H9 (cell line): ENCODE measurements at places on chromosomes 4 and X.

GRCh38 chrX:11427453-11428071 is 134.3 kb downstream of the AMELX start:
- peaks cover 6% of the 10 kb centered on the region; the same call in 2 of the 3 replicates for H3K36me3 ChIP-seq
- H3K27me3 ChIP-seq, result peaks cover 10% of the 10 kb centered on the region; the same call in 1 of the 2 replicates
- no peak overlapping the region for H3K27ac ChIP-seq
- peak overlapping the region; percentile 52 for H3K4me3 ChIP-seq
- H3K4me1 ChIP-seq, result no peaks in the 10 kb centered on the region
- DNase-seq, result peak; percentile 52

DNA sequence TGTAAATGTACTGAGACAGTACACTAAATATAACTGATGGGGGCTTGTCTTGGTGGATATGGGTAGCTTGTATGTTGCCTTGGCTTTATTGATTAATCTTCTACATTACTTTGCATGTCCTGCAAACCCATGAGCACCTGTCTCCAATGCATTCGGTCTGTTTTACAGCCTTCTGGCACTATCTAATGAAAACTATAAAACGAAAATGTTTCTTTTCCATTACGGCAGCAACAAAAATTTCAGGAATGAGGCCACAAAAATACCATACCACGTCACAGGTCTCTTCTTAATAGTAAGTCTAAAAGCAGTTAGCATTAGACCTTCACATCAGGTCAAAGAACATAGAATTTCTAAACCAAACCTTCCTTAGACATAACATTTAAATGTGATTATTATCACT is 49.8 kb downstream of the EDNRA start:
- no peak for DNase-seq
- no peaks in the 10 kb centered on the region for H3K36me3 ChIP-seq
- H3K4me1 ChIP-seq, result no peaks in the 10 kb centered on the region
- H3K27me3 ChIP-seq, result no peaks in the 10 kb centered on the region
- H3K4me3 ChIP-seq, result no peak overlapping the region

GRCh38 chr4:115437739-115438138 is 324.3 kb upstream of the NDST4 start:
- H3K27ac ChIP-seq, result no peak overlapping the region
- no peaks in the 10 kb centered on the region for H3K27me3 ChIP-seq
- peaks cover 5% of the 10 kb centered on the region for H3K36me3 ChIP-seq

DNA sequence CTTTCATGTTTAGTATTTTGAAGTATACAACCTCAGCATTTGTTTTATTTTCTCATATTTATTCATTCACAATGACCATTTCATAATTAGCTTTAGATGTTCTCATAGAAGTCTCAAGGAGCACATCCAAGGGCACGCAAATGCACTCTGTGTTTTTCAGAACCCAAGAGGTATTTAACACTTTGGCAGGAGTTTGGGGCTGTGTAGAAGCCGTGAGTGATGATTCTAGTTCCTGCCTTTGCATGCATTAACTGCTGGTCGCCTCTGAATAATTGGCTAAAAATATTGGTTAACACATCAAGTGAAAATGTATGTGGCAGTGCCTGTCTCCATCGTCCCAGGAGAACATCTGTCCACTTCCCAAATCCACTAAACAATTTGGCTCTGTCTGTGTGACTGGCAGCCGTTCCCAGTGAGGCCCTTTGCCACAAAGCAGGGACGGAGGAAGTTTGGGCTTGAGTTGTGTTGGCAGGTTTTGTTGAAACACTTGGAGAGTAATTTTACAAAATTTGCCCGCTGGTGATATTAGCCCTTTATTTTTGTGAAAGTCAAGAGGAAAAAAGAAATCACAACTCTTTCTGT is 730.7 kb upstream of the SLIT2 start:
- H3K27ac ChIP-seq, result no peak overlapping the region
- no peak for DNase-seq
- H3K4me3 ChIP-seq, result no peak overlapping the region
- H3K36me3 ChIP-seq, result no peaks in the 10 kb centered on the region
- H3K4me1 ChIP-seq, result no peaks in the 10 kb centered on the region
- H3K27me3 ChIP-seq, result no peaks in the 10 kb centered on the region

DNA sequence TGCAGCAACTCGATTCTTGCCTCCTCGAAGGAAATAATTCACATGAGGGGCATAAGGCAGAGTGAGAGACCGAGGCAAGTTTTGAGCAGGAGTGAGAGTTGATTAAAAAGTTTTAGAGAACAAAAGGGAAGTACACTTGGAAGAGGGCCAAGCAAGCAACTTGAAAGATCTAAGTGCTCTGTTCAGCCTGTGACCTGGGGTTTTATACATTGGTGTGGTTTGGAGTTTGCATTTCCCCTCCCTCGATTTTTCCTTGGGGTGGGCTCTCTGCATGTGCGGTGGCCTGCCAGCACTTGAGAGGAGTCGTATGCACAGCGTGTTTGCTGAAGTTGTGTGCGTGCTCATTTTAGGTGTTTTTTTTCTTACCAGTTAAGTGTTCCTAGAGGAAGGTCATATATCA is 356.4 kb downstream of the KLHL4 start:
- H3K4me1 ChIP-seq, result no peaks in the 10 kb centered on the region
- H3K4me3 ChIP-seq, result no peak overlapping the region
- no peak for DNase-seq
- H3K36me3 ChIP-seq, result no peaks in the 10 kb centered on the region
- H3K27me3 ChIP-seq, result no peaks in the 10 kb centered on the region

DNA sequence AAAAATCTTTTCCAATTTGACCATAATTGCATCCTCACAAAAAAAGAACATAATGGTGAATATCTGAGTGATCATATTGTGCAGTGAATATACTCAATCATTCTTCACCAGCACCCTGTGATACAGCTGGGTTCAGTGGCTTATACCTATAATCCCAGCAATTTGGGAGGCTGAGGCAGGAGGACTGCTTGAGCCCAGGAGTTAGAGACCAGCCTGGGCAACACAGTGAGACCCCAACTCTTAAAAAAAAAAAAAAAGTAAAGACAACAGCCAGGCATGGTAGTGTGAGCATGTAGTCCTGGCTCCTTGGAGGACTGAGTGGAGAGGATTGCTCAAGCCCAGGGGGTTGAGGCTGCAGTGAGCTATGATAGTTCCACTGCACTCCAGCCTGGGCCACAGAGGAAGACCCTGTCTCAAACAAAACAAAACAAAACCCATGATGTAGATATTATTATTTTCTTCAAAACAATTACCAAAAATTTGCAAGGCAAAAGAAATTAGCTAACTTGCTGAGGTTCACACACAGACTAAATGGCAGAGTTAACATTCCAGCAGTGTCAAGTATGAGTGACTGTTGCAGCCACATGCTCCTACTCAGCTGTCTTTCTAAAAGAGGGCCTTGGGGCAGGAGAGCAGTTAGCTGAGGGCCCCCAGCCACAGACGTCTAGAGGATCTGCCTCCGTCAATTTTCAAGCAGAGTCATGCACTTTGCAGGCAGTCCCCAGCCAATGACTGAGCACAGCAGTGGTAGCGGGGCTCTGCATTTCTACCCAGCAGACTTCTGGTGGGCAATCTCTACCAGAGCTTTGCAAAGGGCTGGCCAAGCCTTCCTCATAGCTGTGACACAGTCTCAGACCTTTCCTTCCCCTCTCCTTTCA is 33.4 kb downstream of the ADGRA3 start:
- no peaks in the 10 kb centered on the region for H3K27me3 ChIP-seq
- H3K4me3 ChIP-seq, result no peak overlapping the region
- no peak overlapping the region for H3K27ac ChIP-seq
- DNase-seq, result no peak
- peaks cover 9% of the 10 kb centered on the region for H3K36me3 ChIP-seq
- H3K4me1 ChIP-seq, result no peaks in the 10 kb centered on the region; the same call in 1 of the 2 replicates

DNA sequence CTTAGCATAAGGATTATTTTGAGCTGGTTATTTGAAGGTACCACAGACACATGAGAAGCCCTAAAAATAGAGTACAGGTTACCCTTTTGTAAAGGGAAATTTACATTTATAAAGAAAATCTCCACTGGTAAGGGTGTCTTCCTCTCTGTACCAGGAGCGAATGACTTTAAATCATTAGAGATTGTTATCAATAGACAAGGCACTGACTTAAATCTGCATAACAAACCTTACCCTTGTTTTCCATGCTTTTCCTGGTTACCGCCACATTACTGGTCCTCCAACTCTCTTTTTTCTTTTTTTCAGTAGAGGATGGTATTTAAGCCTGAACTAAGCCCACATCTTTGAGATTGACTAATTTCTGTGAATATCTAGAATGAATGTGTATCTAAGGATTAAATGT is 129.8 kb downstream of the SLC7A11 start:
- peaks cover 12% of the 10 kb centered on the region for H3K36me3 ChIP-seq
- H3K4me1 ChIP-seq, result 0 out of 2 replicates have a peak, but pooled peaks cover 2% of the 10 kb centered on the region
- H3K4me3 ChIP-seq, result no peak overlapping the region
- peak overlapping the region; percentile 91 for H3K27ac ChIP-seq

- peak overlapping the region; percentile 66 for H3K4me3 ChIP-seq
- peaks cover 11% of the 10 kb centered on the region; the same call in 1 of the 2 replicates for H3K4me1 ChIP-seq
- H3K27me3 ChIP-seq, result no peaks in the 10 kb centered on the region
Observed at GRCh38 chr4:140049024-140049848, 104.7 kb downstream of the MAML3 start.

DNA sequence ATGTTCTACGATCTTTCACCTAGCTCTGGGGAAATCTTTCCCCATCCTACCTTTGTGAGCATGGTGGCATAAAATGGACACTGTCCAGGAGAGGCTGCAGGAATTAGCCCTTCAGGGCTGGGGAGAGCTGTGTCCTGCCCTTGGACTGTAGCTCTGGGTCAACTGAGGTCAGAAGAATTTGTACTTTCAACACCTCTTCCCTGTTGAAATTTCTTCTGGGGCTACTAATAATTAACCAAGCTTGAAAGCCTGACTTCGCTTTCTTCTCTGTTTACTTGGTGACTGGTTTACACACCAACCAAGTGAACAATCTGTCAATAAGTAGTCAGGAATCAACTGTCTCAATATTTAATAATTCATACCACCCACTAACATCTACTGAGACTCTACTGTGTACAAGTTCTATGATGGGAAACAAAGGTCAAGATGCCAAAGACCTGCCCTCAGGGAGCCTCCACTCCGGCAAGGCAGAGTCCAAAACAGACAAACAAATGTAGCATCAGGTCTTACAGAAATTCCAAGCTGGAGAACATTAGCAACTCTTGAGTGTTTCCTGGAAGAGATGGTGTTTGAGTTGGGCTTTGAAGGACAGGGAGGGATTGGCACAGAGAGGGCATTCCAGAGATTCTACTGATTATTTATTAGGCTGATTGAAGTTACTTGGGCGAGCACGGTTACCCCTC is 113.1 kb downstream of the ENPP6 start:
- H3K36me3 ChIP-seq, result 0 out of 2 replicates have a peak, but pooled peaks cover 4% of the 10 kb centered on the region
- no peak overlapping the region for H3K4me3 ChIP-seq
- no peaks in the 10 kb centered on the region for H3K27me3 ChIP-seq
- no peak overlapping the region for H3K27ac ChIP-seq

GRCh38 chrX:41970419-41970818 is 47.1 kb upstream of the CASK start:
- H3K4me3 ChIP-seq, result no peak overlapping the region
- no peak for DNase-seq
- no peaks in the 10 kb centered on the region for H3K27me3 ChIP-seq
- H3K4me1 ChIP-seq, result no peaks in the 10 kb centered on the region
- H3K36me3 ChIP-seq, result peaks cover 9% of the 10 kb centered on the region
- H3K27ac ChIP-seq, result no peak overlapping the region

- H3K4me3 ChIP-seq, result no peak overlapping the region
- no peaks in the 10 kb centered on the region; the same call in 1 of the 2 replicates for H3K27me3 ChIP-seq
- peak; percentile 24 for DNase-seq
- no peaks in the 10 kb centered on the region for H3K36me3 ChIP-seq
- H3K27ac ChIP-seq, result no peak overlapping the region
- H3K4me1 ChIP-seq, result no peaks in the 10 kb centered on the region; the same call in 1 of the 2 replicates
Observed at GRCh38 chrX:128816919-128817318, 706.4 kb downstream of the SMARCA1 start.

DNA sequence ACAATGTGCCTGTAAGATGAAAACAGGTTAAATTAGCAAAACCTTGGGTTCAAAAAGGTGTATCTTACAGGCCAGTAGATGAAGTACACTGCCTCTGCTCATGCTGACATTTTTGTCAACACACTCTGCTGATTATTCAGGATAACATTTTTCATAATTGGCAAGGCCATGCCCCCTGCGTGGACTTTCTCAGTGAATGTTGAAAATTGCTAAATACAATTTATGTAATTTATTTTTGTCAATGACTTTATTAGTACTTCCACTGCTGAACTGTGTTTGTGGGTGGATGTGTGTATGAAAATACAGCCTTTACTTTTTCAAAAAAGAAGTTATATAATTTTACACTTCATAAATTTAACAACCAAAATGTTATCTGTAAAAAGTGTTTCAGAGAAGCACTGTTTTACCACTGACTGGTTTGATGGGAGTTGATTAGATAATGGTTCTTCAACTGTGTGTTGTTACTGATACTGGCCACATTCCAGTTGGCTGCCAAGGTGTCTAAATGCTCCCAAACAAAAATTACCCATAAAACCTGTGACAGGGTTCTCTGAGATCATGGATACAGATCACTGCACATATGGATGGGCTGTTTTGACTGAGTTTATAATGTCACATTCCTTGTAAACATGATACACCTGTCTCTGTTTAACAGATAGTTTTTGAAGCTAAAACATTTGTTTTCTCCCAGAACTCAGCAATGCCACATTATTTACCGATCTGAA is 151.9 kb upstream of the SLC7A11 start:
- H3K27ac ChIP-seq, result no peak overlapping the region
- no peaks in the 10 kb centered on the region; the same call in 1 of the 2 replicates for H3K4me1 ChIP-seq
- H3K4me3 ChIP-seq, result no peak overlapping the region
- no peak for DNase-seq
- no peaks in the 10 kb centered on the region for H3K27me3 ChIP-seq
- H3K36me3 ChIP-seq, result no peaks in the 10 kb centered on the region

GRCh38 chr4:76546759-76547742 is 112.0 kb downstream of the SHROOM3 start:
- H3K27ac ChIP-seq, result peak overlapping the region; percentile 72
- DNase-seq, result no peak
- no peaks in the 10 kb centered on the region for H3K27me3 ChIP-seq
- H3K4me3 ChIP-seq, result no peak overlapping the region
- H3K36me3 ChIP-seq, result peaks cover 9% of the 10 kb centered on the region; the same call in 1 of the 2 replicates

GRCh38 chrX:109918753-109919152 is 84.2 kb upstream of the TMEM164 start:
- no peak overlapping the region for H3K4me3 ChIP-seq
- H3K4me1 ChIP-seq, result no peaks in the 10 kb centered on the region
- H3K27me3 ChIP-seq, result no peaks in the 10 kb centered on the region
- no peak overlapping the region for H3K27ac ChIP-seq
- H3K36me3 ChIP-seq, result no peaks in the 10 kb centered on the region

DNA sequence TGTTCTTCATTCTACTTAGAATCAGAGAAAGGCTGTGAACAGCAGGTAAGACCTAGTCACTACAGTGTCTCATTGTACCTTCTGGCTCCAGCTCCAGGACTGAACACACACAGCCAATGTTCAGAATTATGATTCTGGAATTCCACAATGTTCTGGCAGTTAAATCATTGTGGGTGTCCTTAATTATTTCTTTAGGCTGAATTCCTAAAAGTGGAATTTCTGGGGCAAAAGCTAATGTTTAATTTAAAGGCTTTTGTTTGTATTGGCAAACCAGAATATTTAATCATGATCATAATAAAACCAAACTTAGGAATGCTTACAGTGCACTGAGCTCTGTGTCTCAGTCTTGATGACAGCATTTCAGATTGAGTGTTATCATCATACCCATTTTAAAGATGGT is 67.0 kb upstream of the FAT1 start:
- H3K4me3 ChIP-seq, result no peak overlapping the region
- DNase-seq, result no peak
- no peaks in the 10 kb centered on the region; the same call in 1 of the 2 replicates for H3K36me3 ChIP-seq
- H3K27me3 ChIP-seq, result no peaks in the 10 kb centered on the region
